ENCODE measurements at places on chromosomes 16 and 17.
A peak's percentile ranks its signal among the peaks of the same experiment; 100 is the strongest.

DNA sequence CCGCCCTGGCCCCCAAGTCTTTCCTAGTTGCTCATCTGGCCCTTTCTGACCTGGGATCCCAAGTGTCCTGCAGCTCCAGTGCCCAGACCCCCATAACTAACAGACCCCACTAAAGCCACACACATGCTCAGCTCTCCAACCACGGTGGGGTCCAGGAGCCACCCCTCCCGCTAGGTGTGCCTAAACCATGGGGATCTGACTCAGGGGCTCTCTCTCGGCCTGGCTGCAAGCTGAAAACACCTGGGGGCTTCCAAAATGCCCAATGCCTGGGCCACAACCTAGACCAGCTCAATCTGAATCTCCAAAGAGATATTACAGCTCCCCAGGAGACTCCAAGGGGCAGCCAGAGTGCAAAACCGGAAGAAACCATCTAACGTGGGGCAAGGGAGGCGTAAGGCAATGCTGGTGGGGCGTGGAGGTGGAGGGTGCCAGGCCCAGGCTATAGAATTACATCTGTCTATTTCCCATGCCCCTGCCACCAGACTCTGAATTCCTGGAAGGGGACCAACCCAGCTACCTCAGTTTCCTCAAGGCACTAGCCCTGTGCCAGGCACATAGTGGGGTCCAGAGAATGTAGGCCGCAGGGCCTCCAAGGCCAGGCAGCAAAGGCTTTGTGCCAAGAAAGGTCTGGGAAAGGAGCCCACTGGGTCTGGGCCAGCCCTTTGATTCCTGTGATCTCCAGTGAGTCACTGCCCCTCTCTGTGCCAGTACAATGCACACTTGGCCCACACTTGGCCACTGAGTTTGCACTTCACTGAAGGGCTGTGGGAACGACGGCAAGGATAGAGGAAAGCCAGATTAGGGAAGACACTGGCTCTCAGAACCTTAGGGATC, 3.3 kb downstream of the CD2BP2 start:
- DNase-seq = peak; percentile 88

GRCh38 chr17:82787081-82787848, 35.4 kb downstream of the TBCD start:
- DNase-seq = no peak

DNA sequence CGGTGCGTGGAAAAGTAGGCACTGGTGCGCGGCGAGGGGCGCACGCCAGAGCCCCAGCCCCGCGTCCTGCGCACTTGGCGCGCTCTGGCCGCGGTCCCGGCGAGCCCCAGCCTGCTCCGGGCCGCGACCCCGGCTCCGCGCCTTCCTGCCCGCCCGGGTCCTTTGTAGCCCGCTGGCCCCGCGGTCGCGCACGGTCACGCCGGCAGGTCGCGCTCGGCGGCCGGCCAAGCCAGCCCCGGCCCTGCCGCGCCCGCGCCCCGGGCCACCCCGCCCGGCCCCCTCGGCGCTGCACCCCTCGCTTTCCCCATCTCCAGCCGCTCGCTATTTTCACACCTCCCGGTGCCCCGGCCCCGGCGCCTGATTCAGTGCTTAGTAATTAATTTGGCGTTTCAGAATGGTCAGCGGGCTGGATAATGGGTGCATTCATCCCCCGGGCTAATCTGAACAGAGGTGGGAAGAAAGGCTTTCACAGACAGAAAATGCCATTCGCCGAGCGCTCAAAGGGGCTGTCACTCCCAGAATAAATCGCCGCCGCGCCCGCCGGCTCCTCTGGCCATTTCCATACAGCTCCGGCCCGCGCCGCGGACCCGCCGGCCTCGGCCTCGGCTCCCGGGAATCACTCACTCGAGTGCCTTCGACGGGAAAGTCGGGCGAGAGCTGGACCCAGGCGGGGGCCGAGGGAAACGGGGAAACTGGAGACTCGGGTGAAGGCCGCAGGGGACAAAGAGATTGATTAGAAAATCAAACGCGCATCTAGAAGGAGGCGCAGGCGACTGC, 17.8 kb upstream of the NTN1 start:
- no peak for DNase-seq

GRCh38 chr16:26177438-26177837, 485.7 kb downstream of the HS3ST4 start:
- no peak for DNase-seq

DNA sequence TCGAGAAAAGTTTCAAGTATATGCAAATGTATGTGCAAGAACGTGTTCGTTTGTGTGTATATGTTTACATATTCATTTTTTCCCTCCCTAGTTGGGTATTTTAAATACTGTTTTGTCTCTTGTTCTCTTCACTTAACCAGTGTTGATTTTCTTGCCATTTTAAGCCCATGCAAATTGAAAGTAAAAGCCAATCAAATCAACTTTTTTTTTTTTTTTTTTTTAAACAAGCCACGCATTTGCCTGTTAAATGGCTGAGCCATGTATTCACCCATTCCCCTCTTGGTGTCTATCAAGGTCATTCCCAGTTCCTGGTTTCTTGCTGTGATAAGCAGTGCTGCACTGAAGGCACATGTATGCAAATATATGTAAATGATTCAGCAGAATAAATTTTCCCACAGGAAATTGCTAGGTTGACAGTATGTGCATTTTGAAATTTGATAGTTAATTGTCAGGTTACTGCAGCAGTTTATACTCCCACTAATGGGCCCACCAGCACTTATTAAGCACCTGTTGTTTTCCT, 12.2 kb downstream of the ABCC1 start:
- no peak for DNase-seq

DNA sequence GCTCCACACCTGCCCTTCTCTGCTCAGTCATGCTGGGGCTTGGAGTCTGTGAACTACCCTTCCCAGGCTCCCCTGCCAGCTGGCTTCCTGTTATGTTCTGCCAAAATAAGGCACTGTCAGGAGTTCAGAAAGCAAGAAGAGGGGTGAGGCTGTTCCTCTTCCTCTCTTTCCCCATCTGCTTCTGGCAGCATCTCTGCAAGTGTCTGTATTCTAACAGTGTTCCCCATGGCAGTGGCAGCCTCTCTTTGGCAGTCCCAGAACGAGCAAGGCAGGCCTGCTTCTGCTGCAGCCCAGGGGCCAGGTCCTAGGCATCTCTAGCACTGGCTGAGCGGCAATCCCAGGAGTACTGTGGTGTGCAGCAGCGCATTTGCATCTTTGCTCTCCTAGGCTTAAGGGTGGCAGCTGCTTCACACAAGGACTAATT, 219.1 kb downstream of the STX8 start:
- no peak for DNase-seq
